Femur (tissue), 1 donor: ENCODE measurements at places on chromosomes 11 and 22.
A peak's percentile ranks its signal among the peaks of the same experiment; 100 is the strongest.

DNA sequence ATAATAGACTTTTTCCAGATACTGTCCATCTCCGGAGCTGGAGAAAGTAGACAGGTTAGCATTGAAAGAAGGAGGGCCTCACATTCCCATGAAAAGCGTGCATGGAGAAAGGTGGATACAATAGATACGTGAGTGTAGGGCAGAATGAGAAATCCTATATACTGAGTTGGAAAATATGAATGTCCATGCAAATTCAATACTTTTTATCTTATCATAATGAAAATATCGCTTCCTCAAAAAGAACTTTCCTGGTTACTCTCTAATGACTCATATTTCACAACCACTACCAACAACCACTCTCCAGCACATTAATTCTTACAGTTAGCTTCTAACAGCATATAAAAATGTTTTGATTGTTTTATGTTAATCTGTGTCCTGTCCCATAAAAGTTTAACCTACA lies 22.0 kb upstream of the MS4A6A start:
- no peak for DNase-seq

DNA sequence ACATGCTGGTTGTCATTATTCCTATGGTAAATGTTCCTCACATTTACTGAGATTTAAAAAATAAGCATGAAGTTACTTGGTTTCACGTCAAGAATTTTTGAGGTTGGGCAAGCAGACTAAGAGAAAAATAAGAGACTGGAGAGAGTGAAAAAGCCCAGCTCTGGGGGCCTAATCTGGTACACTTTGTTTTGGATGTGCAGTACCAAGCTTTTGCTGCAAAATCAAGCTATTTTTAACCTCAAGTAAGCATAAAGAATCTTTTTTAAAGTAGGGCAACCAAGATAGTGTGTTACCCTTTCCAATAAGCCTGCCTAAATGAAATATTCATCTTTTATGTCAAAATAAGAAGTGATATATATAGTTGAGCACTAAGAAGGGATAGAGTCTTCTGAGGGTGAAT lies 79.4 kb upstream of the ARHGAP20 start:
- no peak for DNase-seq

DNA sequence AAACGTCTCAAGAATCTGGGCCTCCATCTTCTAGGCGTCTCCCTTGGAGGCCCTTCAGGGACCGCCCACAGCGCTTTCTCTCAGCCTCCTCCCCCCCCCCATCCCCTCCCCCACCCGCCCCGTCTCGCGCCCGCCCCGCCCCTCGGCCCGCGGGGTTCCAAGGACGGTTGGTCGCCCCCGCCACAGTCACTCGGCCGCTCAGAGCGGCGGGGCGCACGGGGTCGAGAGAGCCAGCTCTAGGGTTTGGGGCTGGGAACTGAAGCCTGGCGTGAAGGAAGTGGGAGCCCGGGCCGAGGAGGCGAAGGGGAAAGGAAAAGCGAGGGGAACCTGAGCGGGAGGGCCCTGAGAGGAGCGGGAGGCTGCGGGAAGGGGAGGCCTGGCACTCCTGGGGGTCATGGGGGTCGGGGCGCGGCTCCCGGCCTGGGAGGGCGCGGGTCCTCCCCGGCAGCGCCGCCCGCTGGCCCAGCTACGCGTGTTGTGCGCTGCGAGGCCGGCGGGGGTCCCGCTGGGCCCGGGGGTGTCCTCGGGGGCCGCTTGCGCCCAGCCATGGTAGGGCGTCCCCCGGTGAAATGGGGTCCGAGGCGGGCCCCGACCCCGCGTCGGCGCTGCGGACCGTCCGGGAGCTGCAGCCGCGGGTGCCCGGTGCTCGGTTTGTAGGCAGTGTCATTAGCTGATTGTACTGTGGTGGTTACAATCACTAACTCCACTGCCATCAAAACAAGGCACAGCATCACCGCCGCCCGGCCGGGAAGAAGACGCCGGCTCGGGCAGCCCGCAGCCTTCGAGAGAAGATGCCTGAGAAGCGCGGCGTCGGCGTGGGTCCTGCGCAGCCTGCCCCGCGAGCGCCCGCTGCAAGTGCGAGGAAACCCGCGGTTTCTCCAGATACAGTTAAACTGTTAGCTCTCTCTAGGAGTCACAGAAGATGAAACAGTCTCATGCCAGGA lies at the start of gene BTG4:
Gene BTG4, minus strand, starts transcription at position 91 of the 944 bp plus-strand sequence. CDS start 13,610 bp downstream, outside the sequence.
- peak; percentile 33 for DNase-seq

DNA sequence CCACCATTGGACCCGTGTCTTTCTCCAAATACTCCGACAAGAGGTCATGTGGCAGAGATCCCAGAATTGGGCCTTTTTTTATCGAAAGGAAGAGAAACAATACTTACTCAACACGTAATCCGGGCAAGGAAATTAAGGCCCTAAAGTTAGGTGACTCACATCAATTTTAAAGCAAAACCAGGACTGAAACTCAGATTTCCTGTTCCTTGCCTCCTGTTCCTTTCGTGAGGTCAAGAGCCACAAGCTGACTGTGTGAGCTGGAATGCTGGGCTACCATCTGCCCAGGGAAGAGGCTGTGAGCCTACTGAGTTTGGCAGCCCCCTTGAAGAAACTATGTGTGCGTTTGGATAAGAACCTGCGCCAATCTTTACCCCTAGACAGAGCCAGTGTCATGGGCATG lies 27.1 kb upstream of the MRGPRX2 start:
- DNase-seq, result no peak

DNA sequence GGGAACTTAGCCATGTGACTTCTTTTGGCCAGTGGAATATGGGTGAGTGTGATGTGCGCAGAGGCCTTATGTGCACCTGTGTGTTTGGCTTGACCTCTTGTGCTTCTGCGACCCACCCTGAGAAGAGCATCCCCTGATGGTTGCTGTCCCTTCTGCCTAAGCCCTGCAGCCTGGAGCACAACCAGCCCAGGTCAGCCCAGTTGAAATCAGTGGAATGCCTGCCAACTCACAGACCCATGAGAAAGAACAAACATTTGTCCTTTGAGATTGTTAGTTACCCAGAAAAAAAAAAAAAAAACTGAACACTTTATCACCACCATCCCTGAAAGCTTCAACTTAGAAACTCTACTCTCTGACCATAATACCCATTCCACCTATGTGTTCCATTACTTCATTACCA lies 38.5 kb downstream of the PAMR1 start:
- DNase-seq, result no peak

GRCh38 chr11:95299078-95299679 lies 68.2 kb upstream of the SESN3 start:
- DNase-seq, result no peak

DNA sequence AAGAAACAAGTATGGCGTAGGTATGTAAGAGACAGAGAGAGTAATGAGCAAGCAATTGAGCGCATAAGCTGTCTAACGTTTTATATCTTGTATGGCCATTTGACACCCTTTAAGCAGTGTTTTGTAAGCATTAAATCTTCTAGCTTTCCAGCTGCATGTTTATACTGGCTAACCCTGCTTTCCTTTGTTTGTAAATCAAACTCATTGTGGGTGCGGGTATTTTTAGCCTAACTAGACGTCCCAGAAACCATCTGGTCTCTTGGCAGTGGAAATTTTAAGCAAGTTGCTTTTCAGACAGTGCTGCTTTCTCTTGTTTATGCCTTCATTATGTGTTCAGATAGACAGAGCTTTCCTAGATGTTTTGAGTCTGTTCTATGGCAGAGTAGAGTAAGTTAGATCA lies 73.5 kb downstream of the RNF169 start:
- no peak for DNase-seq

DNA sequence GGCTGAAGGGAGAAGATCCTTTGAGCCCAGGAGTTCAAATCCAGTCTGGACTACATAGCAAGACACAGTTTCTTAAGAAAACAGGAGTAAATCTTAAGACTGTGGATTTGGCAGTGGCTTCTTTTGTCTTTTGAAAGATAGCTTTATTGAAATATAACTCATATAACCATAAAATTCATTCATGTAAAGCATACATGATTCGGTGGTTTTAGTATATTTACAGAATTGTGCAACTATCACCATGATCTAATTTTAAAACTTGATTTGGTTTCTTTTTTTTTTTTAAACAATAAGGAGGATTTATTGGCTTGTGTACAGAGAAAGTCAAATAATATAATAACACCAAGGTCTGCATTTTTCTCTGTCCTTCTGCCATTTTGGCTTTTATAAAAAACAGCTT lies 23.1 kb upstream of the PSMA1 start:
- DNase-seq, result no peak

- DNase-seq, result peak; percentile 16
These were observed 4.9 kb downstream of the SCGB1C1 start for GRCh38 chr11:197741-198235.

- DNase-seq, result no peak
These were observed 170.6 kb upstream of the SOX6 start for GRCh38 chr11:16526947-16527346.

- no peak for DNase-seq
These were observed 16.0 kb upstream of the CCDC90B start for GRCh38 chr11:83302151-83302550.

GRCh38 chr11:120830085-120830620 lies 193.7 kb upstream of the TBCEL start:
- DNase-seq, result peak; percentile 44

DNA sequence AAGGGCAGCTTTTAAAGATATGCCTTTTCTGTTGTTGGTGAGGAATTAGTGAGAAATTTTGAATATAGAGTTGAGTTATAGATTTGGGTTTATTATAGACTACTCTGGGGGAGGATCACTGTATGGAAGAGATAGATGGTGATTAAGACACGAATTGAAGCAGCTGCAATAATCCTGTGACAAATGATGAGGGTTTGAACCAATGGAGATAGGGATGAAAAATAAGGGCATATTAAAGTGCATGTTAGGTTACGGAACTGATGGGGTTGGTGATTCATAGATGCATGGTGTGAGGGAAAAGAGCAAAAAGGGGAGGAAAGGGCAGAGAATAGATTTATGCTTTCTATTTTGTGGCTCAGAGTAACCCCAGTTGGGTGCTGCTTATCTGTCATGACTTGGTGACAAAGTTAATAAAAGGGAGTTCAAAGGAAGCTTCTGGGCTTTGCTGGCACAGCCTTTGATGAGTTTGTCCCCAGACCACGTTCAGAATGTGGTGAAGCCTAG lies 11.8 kb downstream of the C11orf87 start:
- no peak for DNase-seq

GRCh38 chr11:69984457-69985261 lies 93.5 kb upstream of the ANO1 start:
- DNase-seq, result no peak

- no peak for DNase-seq
These were observed 716 bp upstream of the ABCC8 start for GRCh38 chr11:17477361-17477760.

GRCh38 chr22:46367707-46368191 lies 32.2 kb downstream of the TRMU start:
- DNase-seq, result no peak

DNA sequence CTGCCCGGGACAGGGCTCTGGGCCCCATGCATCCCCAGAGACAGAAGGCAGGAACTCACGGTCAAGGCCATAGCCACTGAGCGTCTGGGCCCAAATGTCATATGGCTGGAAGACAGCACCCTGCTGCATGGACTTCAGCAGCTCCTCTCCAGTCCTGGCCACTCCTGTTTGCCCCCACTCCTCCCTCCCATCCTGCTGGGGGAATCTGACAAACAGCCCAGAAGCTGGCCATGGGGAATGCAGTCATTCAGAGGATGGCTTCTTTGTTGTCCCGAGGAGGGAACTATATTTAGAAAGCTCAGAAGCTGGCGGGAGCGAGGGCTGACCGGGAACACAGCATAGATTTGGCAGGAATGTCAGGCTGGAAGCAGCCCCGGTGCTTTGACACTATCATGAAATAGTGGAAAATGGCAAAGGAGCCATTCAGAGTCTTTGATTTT lies 35.0 kb downstream of the DKK3 start:
- DNase-seq, result peak; percentile 93

DNA sequence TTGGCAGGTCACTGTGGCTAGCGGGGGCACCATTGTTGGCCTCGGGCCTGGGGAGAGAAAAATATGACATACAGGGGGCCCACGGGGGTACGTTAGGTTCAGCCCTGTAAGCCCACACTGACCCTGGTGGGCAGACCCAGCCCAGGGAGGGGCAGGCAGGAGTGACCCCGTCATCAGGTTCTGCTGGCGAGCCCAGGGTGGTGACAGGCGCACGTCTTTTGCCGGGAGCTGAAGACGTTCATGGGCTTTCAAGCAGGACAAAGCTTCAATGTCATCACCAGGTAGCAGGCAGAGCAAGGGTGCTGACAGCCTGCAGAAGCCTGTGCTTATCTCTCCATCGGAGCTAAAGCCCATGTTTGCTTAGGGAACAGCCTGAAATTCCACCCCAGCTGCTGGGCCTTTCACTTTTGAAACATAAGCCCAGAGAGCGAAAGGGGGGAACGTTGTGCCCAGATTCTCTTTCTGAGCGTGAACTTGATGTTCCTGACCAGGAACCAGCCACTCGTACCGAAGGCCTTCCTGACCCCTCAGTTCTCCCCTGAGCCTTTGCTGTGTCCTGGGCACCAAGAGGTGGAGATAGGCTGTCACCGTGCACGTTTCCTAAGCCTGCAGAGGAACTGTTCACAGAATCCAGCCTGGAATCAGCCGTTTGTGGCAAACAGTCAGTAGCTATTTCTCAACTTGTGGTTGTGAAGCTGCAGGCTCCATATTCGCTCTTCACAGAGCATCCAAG lies 74.0 kb upstream of the ATXN10 start:
- DNase-seq, result no peak

DNA sequence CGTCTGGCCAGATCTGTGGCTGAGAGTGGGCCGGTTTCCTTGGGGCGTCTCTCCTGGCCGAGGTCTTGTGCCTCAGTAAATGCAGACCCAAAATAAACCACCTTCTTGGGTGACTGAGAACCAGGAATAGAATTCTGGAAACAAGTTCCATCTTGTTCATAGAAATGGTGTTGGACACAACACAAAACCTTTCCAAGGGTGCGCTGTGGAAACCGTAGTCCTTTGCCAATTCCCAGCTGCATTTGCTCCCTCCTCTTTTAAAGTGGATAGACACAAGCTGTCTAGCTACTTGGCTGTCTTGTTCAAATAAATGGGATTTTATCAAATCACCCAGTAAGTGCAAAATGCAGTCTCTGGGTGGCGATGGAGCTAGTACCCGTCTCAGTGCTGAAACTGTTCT lies 300.2 kb downstream of the SHANK2 start:
- DNase-seq, result no peak

- DNase-seq, result no peak
These were observed 8.3 kb downstream of the BRSK2 start for GRCh38 chr11:1397862-1398527.
